Stimulated activated CD4-positive, alpha-beta T cell treated with anti-CD3 and anti-CD28 coated beads, Interleukin-12 subunit alpha, Interleukin-12 subunit beta, amount 100 ng/mL, for 4 hours (primary cell): ENCODE measurements at places on chromosomes 2 and 18.

- no peak for DNase-seq
These were observed 39.5 kb downstream of the SPATS2L start for GRCh38 chr2:200345975-200346374.

DNA sequence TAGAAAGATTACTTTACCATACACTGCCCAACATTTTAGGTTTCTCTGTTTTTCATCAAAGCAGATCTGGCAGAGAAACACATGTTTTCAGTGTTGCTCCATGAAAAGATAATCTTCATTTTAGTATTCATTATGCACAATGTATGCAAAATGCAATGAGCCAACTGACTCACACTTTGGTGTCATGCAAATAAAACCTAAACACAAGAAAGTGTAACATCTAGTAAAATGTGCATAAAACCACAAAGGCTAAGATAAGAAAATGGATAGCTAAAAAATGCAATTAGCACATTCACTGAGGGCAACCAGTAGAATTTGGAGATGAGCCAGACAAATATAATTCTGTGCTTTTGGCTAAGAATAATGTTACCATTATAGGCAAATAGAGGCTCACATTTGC lies 203.5 kb upstream of the UBE2E3 start:
- no peak for DNase-seq

GRCh38 chr2:181780047-181780651 lies 99.8 kb upstream of the NEUROD1 start:
- DNase-seq: no peak

- DNase-seq: no peak
These were observed 416.4 kb downstream of the CMPK2 start for GRCh38 chr2:6449343-6449742.

GRCh38 chr18:47150824-47151366 lies 595 bp upstream of the HDHD2 start:
- peak; percentile 6 for DNase-seq

GRCh38 chr2:158998551-158999248 lies 30.3 kb downstream of the TANC1 start:
- no peak for DNase-seq

GRCh38 chr2:174013315-174013751 lies 48.2 kb upstream of the SP3 start:
- no peak for DNase-seq
